Gastroesophageal sphincter (tissue), 4 donors: ENCODE measurements at places on chromosomes 1 and 21.
A peak's percentile ranks its signal among the peaks of the same experiment; 100 is the strongest.

- no peak for ATAC-seq
Observed at GRCh38 chr1:84711121-84711520, 20.9 kb upstream of the SSX2IP start.

- ATAC-seq, result no peak
Observed at GRCh38 chr1:151501474-151501873, 9.7 kb upstream of the CGN start.

DNA sequence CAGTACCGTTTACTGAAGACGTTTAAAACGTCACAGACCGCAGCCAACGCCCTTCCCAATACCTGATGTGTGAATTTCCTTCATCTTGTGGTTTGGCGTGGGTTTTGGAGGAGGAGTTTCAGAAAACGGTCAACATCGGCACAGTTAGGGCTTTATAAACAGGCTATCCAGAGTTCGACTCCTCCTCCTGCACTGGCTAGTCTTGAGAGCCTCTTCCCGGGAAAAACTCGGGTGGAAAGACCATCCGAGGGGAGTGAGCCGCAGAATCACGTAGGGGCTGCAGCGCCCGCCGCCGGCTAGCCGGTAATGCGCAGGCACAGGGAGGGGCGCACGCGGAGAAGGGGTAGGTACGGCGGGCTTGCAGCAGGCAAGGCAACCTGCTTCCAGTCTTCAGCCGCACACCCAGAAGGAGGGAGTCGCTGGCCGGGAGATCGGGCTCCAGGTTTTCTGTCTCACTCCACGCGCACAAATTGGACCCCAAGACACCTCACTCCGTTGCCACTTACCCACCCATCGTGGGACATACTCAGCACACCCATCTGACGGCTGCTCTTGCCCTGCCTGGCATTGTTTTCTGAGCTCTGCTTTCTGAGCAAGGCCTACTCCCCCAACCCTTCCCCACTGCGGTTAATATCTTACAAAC is 25.4 kb downstream of the SLC19A2 start:
- no peak for ATAC-seq

- ATAC-seq, result no peak
Observed at GRCh38 chr1:77292551-77292950, 10.7 kb downstream of the AK5 start.

GRCh38 chr1:226565476-226565875 is 16.9 kb downstream of the STUM start:
- no peak for ATAC-seq

- ATAC-seq, result no peak
Observed at GRCh38 chr1:246216906-246217305, 290.2 kb downstream of the SMYD3 start.

DNA sequence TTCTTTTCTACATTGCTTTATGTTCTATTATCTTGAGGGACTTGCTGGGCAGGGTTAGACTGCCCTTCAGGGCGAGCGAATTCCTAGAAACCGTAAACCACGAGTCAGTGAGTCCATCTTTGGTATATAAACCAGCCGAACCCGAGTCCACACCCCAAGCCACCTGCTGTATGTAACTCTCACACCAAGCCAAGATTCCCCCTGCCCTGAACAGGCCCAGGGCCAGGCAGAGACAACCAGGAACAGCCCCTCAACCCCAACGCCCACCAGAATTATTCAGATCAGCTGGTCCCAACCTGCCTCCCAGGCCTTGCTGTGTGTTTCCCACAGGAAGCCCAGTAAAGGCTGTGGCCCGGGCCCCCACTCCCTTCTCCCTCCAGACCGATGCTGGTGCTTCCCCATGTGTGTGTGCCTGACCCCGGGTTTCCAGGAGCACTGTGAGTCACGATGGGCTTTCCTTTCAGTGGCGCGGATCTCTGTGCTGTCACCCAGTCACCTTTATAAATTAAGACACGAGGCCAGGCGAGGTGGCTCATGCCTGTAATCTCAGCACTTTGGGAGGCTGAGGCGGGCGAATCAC is 17.1 kb downstream of the KIF17 start:
- no peak for ATAC-seq

DNA sequence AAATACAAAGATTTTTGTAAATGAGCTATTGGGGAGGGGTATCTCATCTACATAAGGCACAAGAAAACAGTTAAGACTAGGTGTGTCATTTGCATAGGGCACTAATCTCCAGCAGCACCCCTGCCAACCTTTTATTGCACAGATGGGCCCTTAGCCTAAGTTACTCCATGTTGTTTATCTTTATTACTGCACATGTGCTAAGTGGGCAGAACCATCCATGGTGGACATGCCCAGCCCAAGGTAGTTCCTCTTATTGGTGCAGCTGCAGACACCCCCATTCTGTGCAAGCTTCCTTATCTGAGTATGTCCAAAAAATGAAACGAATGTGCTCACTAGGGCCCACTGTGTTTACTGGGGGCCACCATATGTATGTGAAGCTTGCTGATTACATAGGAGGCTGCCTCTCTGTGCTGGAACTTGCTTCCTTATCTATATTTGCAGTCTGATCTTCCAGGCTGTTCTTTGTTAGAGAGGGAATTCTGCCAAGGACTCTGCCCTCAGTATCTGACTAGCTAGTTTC is 77.3 kb upstream of the NEK7 start:
- ATAC-seq, result no peak

- no peak for ATAC-seq
Observed at GRCh38 chr21:36023092-36023480, 37.2 kb downstream of the SETD4 start.

DNA sequence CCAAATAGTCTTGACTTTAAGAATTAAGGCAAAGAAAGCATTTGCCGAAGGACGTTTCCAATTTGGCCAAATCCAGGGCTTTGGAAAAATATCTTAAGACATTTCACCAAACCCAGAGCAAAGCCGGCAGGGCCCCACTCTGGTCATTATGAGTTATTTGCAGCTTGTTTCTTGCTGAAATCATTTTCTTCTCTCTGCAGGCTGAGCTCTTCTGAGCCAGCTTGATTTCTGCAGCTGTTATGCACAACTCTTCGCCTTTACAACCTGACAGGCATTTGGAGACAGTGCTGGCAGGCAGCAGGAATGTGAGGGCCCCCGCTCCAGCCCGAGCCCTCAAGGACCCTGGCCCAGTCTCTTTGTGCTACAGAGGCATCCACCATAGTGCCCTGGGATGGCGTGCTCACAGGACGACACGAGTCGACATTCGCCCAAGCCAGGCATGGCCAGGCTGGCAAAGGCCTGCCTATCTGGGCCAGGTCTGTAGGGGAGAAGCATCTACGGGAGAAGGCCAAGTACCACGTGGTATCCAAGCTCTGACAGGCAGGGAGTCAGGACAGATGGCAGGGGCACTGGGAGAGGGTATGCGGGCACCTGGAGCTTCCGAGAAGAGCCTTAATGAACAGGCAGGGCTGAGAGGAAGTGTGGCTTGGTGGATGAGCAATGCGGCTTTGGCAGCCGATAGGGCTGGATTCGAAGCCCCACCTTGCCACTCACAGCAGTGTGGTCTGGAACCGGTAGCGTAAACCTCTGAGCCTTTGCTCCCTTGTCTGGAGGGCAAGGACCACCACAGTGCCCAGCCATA is 32.3 kb downstream of the SYF2 start:
- ATAC-seq, result no peak

DNA sequence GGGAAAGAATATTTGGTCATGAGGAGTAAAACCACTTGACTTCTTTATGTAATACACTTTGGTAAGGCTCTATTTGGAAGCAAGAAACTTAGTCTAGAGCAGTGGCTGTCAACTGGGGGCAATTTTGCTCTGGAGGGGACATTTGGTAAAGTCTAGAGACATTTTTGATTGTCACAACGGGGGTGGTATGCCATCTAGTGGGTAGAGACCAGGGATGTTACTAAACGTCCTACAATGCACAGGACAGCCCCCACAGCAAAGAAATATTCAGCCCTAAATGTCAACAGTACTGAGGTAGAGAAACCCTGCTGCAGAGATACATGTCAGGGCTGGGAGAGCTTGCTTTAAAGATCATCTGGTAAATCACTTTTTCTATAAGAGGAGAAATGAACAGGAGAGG is 13.5 kb downstream of the FUCA1 start:
- no peak for ATAC-seq

GRCh38 chr1:183735069-183735860 is 69.7 kb upstream of the RGL1 start:
- peak; percentile 10 for ATAC-seq

GRCh38 chr1:75198761-75199160 is 64.6 kb downstream of the LHX8 start:
- ATAC-seq, result no peak

- peak; percentile 87 for ATAC-seq
Observed at GRCh38 chr1:46749921-46750404, 31.0 kb upstream of the EFCAB14 start.

DNA sequence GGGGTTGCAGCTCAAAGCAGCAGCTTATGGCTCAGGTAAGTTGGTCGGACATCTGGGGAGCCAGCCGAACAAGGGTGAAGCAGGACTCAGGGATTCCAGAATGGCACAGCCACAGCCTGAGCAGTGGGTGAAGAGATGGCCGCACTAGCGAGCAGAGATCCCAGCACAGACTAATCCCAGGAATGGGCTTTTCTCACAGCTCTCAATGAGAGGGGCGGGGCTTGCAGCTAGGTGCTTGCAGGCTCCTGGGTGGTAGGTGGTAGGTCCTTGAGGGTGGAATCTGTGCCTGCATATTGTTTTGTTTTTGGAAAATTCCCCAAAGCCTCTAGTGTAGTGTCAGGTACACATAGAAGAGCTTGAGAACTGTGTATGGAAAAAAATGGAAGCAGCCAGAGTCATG is 9.0 kb downstream of the KIAA0040 start:
- ATAC-seq, result no peak

GRCh38 chr1:204493145-204493983 is 1.2 kb downstream of the PIK3C2B start:
- ATAC-seq, result peak; percentile 72

DNA sequence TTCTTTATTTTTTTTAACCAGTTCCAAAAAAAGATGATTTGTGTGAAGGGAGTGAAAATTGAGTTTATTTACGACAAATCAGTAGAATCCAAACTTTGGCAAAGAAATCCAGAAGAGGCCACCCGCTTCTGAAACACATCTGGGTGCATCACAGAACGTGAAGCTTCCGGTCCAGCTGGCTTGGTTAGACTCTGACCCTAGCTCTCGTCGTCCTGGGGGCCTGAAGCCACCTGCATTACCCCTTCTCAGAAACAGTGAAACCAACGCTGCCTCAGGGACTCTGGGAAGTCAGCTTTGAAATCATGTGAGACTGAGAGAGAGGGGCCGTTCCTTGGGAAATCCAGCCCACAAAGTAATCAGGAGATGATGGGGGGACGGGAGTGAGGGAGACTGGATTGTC is 21.8 kb downstream of the AJAP1 start:
- no peak for ATAC-seq

DNA sequence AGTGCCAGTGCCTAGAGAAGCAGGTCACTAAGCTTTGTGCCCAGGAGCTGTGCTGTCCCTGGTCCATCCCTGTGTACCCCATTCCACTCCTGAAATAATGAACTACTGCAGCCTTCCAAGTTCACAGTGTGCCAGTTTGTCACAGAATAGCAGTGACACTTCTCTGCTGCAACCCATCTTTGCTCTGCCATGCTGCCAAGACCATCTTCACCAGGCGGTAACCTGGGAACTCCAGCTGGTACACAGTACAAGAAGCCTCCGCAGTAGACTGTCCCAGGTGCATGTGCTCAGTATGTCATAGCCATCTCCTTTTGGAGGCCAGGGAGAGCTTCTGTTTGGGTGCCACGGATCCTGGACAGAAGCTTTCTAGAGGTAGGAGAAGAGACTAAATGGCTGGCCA is 138.0 kb downstream of the DHRS3 start:
- ATAC-seq, result no peak

DNA sequence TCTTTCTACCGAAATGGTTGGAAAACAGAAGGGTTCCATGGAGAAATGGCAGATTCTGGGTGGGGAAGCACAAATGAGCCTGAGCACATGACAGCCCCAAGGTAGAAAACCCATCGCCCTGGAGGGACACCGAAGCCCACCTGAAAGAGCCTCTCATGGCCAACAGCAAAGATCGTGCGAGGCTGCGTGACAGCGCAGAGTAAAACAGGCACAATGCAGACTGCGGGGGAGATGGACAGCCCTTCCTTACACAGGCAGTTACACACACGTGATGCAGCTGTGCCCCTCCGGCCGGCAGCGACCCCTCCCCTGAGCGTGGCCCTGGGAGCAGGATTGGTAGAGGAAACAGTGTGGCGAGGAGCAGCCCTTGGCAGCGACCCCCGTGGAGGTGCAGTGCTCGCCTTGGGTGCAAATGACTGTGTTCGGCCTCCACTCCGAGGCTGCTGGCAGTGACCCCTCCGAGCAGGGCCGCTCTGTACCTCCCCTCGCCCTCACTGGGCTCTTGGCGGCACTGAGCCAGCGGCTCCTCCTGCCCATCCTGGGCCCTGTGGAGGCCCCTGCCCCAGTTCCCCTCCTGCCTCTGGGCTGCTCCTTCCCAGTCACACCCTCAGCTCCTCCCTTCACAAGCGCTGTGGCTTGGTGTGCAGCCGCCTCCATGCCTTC is 120.9 kb upstream of the COL6A1 start:
- ATAC-seq, result no peak

GRCh38 chr1:110161849-110162248 is 11.6 kb downstream of the SLC6A17 start:
- ATAC-seq, result no peak

GRCh38 chr1:4711416-4712275 is 57.2 kb downstream of the AJAP1 start:
- no peak for ATAC-seq

DNA sequence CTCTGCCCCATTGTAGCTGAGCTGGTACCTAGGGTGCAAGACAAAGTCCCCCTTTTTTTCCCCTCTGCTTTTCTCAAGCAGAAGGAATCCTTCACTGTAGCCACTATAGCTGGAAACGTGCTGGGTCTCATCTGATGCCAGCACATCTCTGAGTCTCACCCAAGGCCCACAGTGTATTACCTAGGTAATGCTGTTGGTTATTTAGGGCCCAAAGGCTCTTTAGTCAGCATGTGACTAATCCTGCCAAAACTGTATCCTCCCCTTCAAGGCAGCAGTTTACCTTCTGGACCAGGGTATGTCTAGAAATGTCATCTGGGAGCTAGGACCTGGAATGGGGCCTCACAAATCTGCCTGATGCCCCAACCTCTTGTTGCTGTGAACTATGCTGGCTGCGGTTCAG is 423.4 kb downstream of the NUF2 start:
- ATAC-seq, result no peak

DNA sequence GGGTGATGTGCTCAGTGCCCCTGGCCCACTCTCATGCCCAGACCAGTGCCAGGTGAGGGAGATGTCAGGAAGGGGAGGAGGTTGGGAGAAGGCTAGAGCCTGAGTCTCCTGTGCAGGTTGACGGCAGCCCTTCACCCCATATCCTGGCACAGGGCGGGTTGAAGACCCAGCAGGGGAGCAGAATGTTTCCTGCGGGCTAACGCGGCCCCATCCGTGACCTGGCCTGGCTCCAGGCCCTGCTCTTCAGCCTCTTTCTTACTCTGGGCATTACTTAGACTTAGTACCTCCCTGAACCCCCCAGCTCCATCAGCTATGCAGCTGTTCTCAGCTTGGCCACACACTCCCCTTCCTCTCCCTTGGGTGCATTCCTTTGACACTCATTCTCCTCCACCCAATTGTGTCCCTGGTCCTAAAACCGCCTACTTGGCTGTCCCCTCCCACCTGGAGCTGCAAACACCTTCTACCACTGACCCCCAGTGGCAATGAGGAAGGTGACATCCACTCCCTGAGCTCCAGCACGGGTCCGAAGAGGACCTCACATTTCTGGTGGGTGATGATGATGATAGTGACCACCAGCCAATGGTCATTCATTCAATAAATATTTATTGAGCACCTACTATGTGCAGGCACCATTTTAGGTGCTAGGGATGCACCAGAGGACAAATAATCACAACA is 179.0 kb downstream of the PTPRU start:
- no peak for ATAC-seq

GRCh38 chr1:177116941-177117340 is 47.6 kb downstream of the ASTN1 start:
- ATAC-seq, result no peak

GRCh38 chr1:95246511-95246910 is 12.5 kb downstream of the RWDD3 start:
- no peak for ATAC-seq
